ENCODE measurements at places on chromosomes 5 and 9.

GRCh38 chr5:130601-131131, 38.7 kb downstream of the PLEKHG4B start:
- no peak for DNase-seq

GRCh38 chr9:132487351-132487791, 77.4 kb downstream of the CFAP77 start:
- no peak for DNase-seq

- DNase-seq, result no peak
Measured at GRCh38 chr9:37311938-37312708, 110.4 kb upstream of the GRHPR start.

- no peak for DNase-seq
Measured at GRCh38 chr9:136443687-136444086, 4.0 kb upstream of the INPP5E start.

- no peak for DNase-seq
Measured at GRCh38 chr5:96509721-96510350, 76.8 kb upstream of the PCSK1 start.

DNA sequence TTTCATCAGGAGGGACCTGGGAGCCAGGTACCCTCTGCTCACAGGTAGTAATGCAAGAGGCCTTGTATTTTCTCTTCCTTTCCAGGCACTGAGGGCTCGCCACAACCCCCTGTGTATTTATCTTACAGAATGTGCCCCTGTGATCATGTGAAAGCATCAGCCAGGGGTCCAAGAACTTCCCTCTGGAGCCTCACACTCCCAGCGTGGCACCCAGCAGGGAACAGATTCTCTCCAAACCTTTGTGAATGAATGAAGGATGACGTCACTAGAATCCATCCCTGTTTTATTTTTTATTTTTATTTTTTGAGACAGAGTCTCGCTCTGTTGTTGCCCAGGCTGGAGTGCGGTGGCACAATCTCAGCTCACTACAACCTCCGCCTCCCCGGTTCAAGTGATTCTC, 107.3 kb upstream of the IER5L start:
- no peak for DNase-seq

- DNase-seq, result no peak
Measured at GRCh38 chr9:10104774-10105173, 508.0 kb downstream of the PTPRD start.

DNA sequence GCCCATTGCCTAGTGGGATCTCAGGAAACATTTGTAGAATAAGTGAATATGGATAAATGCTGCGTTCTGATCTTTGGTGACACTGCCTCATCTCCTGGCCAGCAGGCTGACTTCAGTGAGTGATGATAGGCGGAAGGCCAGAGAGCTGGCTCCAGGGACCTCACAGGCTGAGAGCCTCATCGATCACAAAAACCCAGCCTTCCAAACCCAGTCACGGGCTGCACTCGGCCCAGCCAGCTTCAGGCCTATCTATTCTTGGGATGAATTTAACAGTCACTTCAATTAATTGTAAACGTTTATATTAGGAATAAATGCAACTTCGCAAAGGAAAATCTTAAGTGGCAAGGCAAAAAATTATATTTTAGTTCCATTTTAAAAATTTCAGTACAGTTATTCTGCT, 201.6 kb downstream of the IRX2 start:
- no peak for DNase-seq

DNA sequence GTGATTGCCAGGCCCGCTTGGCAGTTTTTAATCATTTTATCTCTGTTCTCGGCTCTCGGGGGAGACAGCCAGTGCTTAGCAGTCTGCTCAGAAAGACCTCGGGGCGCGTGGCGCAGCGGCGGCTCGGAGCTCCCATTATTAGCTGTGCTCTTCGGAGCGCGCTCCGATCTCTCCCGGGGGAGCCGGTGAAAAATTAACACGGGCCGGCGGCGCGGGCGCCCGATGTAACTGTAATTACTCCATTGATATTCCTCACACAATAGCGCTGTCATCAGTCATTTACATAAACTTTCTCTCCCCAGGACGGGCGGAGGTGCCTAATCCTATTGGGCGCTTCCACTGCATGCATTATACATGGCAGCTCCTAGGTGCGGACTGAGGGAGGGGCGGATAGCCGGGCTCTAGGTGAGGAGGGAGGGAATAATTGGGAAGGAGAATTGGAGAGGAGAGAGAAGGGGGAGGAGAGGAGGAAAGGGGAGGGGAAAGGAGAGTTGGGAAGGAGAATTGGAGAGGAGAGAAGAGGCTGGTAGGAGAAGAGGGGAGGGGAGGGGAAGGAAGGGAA, 24.9 kb downstream of the LMX1B start:
- DNase-seq, result no peak

DNA sequence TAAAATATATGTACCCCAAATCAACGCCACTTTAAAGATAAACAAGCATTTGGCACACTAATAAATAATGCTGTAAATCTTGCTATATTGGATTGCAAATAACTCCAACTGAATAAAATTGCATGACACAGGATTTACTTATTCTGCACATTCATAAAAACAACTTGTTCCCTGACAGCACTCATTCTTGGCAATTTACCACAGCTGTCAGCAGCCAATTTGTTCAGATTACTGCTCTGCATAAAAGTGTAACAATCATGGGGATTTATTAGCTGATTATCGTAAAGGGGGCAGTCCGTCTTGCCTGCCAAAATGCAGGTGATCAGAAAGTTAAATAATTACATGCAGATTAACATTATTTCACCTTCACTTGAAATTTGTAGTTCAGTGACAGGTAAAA, 285.3 kb downstream of the SLF1 start:
- no peak for DNase-seq

DNA sequence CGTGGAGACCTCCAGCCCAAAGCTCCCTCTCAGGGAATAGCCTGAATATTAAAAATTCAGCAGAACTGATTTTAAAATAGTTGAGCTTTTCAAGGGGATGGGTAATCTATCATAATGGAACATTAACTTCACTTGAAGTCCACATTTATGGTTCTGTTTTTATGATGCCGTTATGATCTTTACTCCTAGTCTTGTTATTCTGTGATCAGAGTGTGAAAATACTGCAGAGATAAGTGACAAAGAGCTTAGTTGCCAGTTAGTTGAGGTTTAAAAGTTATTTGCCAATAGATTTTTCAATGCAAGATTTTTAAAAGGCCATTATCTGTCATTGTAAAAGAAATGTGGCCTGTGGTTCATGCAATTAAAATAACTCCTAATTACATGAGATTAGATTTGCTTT, 189.9 kb upstream of the RGMB start:
- no peak for DNase-seq

- DNase-seq, result no peak
Measured at GRCh38 chr5:138898742-138899141, 23.6 kb upstream of the LRRTM2 start.

DNA sequence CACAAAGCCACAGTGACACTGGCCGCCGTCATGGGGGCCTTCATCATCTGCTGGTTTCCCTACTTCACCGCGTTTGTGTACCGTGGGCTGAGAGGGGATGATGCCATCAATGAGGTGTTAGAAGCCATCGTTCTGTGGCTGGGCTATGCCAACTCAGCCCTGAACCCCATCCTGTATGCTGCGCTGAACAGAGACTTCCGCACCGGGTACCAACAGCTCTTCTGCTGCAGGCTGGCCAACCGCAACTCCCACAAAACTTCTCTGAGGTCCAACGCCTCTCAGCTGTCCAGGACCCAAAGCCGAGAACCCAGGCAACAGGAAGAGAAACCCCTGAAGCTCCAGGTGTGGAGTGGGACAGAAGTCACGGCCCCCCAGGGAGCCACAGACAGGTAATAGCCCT, 26.1 kb downstream of the HRH2 start:
- DNase-seq, result no peak

DNA sequence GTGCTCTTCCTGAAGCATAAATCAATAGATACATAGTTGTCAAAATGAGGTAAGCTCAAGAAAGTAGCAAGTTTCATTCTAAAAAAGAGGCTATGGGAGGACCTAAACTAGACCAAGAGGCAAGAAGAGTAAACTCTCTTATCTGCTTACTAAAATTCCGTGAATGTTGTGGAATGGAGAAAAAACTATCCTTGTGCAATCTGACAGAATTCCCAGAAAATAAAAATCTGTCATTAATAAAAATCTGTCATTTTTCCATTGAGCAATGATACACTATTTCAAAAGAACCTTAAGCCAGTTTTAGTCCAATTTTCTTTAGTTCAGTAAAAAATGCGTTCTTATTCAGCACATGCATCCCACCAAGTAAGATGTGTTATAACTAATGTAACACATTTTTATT, 15.9 kb upstream of the FANCC start:
- no peak for DNase-seq

DNA sequence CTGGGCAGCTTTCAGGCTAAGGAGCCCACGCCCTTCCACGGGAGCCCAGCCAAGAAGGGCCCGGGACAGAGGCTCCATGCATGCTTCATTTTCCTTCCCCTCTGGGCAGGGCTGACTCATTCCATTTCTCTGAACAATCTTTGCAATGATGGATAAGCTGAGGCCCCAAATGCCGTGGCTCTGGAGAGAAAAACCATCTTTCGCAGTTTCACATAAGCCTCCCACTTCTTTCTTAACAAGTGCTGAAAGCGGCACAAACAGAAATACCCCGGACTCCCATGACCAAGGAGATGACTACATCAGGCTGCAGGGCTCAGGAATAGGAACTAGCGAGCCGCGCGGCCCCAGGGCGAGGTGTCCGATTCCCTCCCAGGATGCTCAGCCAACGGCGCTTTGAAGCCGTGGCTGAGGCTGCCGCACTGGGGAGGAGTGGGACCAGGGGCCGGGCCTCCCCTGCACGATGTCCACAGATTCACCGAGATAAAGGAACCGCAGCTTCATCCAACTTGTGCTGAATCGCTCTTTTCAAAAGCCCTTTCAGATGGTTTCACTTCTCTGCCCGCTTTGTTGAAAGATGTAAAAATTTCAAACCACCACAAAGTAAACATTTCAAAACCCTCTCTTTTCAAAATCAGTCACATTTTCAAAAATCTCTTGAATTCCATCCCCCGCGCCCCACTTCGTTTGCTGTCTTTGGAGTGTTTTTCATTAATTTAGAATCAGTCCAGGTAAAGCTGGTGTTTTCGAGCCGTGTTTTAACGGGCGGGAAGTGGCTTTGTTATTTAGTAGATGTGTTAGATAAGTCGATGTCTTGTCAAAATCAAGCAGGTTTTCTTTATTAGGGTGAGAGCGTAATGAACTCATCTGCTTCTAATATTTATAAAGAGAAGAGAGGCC, 96.5 kb upstream of the LMX1B start:
- DNase-seq, result no peak

- no peak for DNase-seq
Measured at GRCh38 chr9:134485653-134486052, 155.9 kb upstream of the COL5A1 start.

DNA sequence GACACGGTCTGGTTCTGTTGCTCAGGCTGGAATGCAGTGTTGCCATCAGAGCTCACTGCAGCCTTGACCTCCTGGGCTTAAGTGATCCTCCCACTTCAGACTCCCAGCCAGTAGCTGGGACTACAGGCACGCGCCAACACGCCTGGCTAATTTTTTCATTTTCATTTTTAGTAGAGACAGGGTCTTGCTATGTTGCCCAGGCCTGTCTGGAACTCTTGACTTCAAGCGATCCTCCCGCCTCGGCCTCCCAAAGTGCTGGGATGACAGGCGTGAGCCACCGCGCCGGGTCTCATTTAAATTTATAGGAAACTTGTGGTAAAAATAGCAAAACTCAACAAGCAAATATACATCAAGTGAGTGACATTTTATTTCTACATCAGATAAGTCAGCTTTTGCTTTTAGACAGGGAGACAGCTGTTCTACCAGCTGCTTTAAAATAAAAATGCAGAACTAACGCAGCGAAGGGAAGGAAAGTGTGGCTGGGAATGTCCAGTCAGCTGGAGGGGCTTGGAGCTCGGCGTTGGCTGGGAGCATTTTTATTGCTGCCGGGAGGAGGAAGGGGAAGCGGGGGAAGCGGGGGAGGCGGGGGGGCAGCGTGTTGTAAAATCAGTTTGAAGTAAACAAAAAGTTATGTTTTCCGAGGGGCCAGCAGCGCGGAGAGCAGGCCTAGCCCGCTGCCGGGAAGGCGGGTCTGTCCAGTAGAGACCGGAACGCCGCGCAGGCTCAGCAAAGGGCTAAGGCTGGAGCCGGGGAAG, 707 bp upstream of the ZFYVE16 start:
- no peak for DNase-seq

DNA sequence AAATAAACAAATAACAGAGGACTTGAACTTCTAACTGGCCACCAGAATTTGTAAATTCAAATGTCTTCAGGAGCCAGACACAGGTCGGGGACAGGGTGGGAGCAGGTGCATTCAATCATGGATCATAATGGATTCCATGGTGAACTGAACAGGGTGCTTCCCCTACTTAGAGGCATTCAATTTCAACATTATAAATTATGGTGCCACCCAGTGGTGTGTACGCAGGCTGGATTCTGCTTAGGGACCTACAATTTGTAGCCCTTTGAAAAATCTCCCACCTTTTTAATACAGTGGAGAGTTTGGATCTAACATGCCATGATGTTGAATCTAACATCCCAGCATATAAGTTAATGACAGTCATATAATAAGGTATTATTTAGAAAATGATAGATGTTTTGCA, 22.3 kb downstream of the KLF9 start:
- no peak for DNase-seq

GRCh38 chr9:136117916-136118319, 757 bp downstream of the TMEM250 start:
- no peak for DNase-seq

- DNase-seq, result no peak
Measured at GRCh38 chr5:76704131-76704663, 11.7 kb upstream of the F2R start.
